Lower leg skin (tissue), 4 donors: ENCODE measurements at places on chromosomes 12 and 14.
A peak's percentile ranks its signal among the peaks of the same experiment; 100 is the strongest.

DNA sequence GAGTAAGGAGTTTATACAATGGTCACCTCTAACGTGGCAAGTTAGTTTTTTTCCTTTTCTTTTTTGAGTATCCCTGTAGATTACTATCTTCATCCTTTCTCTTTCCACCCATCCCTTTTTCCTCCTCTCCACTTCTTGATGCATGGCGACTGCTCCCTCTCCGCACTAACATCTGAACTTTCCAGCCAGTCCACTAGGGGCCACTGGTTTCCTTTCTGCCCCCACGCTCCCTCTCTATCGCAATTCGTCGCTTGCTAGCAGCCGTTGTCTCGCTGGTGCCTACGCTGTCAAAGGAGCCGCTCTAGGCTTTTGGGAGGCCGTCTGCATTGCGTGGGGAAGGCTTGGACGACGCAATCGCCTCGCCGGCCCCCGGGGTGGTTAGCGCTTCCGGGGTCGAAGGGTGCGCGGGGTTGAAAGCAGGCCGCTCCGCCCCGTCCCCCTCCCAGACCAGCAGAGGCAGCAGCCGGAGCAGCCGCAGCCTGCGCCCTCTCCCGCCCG is at the start of gene PCBP2:
Gene PCBP2, plus strand, starts transcription at position 442 of the 498 bp plus-strand sequence. CDS start 2,699 bp downstream, outside the sequence.
- peak; percentile 97 for DNase-seq

GRCh38 chr14:32932302-32932913 is 6.3 kb upstream of the NPAS3 start:
- DNase-seq, result no peak

GRCh38 chr14:52318062-52318461 is 4.0 kb downstream of the PTGER2 start:
- DNase-seq, result no peak

- DNase-seq, result no peak
Observed at GRCh38 chr12:51371295-51371953, 19.8 kb downstream of the GALNT6 start.

DNA sequence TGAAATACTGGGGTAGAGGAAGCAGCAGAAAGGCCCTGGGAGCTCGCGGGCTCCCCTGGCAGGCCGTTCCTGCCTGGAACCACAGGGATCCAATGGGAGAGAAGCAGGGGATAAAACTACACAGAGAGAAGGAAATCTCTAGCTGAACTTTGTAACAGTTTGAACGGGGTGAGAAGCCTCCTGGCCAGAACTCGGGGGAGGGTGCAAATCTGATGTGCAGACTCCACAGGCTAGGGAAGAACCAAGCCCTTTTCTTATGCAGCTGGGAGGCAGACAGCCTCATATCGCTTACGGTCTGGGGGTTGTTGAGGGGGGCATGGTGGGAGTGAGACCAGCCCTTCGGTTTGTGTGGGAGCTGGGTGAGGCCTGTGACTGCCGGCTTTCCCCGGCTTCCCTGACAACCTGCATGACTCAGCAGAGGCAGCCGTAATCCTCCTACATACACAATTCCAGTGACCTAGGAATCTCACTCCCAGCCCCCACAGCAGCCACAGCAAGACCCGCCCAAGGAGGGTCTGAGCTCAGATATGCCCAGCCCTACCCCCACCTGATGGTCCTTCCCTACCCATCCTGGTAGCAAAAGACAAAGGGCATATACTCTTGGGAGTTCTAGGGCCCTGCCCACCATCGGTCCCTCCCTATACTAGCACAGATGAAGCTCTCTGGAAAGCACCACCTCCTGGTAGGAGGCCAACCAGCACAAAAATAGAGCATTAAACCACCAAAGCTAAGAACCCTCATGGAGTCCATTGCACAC is 143.0 kb downstream of the TMTC1 start:
- DNase-seq, result no peak
